ENCODE measurements at places on chromosomes 16 and 17.

- DNase-seq, result no peak
Observed at GRCh38 chr17:69620363-69620762, 205.9 kb downstream of the MAP2K6 start.

DNA sequence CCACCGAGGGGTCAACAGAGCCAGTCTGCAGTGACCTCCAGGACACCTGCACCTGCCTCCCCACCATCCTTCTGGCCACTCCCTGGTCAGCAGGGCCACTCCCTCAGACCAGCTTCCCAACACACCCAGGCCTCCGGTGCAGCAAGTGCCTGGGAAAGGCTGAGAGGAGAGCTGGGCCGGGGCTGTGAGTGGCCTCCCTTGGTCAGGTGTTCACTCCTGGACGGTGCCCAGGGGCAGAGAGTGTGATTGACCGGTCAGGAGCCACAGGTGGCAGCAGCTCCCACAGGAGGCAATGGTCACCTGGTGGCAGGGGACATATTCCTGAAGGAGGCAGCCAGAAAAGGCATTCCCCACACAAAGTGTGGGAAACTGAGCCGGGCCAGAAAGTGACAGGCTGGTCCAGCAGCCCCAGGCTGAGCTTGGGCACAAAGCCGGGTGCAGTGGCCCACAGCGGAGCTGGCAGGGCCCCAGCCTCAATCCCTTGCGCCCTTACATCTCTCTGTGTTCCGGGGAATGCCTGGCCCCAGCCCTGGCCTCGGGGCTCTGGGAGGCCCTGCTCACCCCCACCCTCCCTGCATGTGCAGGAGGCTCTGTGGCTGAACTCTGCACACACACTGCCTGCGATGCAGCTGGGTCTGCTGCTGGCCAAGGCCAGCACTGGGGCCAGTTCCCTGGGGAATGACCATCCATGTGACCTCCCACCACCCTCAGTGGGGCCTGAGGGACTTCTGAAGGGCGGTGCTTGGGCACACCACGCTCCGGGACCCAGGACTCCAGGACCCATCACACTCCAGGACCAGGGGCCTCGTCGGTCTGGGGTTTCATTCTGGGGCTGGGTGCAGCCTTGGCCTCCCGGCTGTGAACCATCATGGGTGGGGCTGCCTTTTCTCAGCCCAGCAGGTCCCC, 1.2 kb upstream of the C17orf99 start:
- no peak for DNase-seq

GRCh38 chr17:36527621-36528250, 6.9 kb downstream of the MYO19 start:
- DNase-seq, result no peak

- peak; percentile 50 for DNase-seq
Observed at GRCh38 chr17:2828397-2829038, 32.3 kb downstream of the RAP1GAP2 start.

- no peak for DNase-seq
Observed at GRCh38 chr16:87470332-87470731, 22.5 kb downstream of the ZCCHC14 start.

DNA sequence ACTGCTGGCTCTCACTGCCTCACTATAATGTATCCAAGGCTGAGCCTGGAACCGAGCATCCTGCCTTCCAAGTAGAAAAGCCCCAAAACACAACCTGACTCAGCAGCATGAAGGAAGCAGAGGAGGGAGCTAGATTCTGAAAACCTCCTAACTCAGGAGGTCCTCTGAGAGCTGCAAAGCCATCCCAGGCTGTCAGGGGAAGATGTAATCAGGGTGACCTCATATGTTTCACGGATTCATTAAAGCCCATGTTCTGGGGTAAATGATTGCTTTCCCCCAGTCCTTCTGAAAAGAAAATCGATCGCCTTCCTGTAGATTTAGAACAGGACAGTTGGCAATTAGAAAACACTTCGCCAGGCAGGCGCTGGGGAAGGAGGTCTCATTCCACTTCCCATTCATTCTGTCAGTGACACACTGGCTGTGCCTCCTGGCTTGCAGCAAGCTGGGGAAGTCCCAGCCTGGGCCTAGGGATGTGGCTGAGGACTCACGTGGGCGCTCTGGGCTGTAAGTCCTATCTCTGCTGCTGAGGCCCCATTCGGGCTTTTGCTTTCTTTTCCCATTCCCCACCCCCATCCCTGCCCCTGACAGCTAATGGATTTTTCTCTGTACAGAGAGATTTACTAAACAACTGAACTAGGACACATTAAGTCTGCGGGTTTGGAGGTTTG, 75.7 kb upstream of the TMEM132E start:
- DNase-seq, result no peak

- no peak for DNase-seq
Observed at GRCh38 chr16:67025210-67025550, 3.8 kb upstream of the CBFB start.

DNA sequence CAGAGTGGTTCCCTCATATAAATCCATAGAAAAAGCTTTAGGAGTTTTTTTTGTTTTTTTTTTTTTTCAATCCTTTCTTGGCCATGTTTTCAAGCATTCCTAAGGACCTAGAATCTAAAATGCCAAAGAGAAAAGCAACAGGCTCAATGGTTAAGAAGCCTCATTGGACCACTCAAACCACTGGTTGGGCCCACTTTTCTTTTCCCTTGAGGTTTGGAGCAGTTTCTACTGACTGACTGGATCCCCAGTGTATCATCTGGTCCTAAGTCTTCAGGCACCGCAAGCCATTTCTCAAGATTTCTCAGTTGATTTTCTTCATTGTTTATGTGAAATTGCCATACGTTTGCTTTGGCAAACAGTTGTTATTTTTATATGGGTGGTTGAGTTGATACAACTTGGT, 14.4 kb downstream of the METTL9 start:
- DNase-seq, result no peak

DNA sequence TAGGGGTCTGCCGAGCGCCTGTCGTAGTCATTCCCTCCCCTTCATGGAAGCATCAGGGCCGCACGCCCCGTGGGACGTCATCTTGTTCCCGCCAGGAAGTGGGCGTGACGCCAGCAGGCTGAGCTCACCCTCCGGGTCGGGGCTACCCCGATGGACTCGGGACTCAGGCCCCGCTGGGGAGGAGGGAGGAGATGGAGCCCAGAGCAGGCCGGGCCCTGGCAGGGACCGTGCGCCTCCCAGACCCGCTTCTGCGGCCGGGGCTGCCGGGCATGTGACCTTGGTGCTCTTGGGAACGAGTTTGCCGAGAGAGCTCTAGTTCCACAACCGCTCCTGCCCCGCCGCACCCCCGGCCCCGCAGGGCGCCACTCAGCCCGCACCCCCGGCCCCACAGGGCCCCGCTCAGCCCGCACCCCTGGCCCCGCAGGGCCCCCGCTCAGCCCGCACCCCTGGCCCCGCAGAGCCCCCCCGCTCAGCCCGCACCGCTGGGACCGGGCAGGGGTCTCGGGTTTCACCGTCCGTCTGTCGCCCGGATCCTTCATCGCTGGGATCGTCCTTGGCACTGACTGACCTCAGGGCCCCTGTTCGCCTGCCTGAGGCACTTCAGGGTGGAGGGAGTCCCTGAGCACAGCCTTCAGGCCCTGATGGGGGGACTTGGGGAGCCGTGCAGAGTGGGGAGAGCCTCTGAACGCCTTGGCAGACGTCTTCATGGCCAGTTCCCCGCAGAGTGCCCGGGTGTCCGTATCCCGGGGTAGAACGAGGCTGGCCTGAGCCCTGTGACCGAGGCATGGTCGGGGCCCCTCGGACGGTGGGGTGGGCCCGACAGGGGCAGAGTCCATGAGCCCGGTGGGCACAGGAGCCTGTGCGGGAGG, 5.8 kb downstream of the CACNA1H start:
- no peak for DNase-seq

DNA sequence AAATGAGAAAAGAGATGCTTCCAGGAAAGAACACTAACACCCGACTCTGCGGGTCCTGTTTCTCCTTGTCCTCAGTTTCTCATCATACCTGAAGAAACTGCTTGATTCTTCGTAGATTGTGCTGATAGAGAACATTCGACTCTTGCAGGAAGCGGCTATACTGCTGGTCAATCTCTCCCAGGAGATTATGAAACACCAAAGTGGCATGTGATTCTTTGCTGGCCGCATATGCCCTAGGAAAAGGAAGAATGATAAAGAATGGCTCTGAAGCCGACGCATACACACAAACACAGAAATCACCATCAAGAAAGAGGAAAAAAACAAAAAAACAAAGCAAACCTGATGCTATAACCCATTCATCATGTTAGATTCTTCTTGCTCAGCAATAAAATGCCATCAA, 41.8 kb downstream of the STAT3 start:
- no peak for DNase-seq

- no peak for DNase-seq
Observed at GRCh38 chr17:51817117-51817516, 341.4 kb downstream of the CA10 start.

DNA sequence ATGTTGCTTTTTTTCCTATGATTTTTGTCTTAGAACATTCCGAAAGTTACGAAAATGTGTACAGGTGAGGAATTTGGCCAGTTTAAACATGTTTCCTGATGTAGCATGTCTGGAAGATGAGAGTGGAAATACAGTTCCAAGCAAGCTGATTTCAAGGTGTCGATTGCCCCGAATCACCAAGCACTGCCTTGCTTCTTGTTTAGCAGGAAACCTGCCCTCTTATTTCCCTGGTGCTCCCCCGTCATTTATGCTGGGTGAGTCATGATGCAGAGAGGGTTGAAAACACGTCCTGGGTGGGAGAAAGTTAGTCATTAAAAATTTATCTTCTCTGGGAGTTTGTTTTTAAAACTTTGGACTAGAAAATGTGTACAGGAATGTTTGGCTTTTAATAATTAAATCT, 608.6 kb upstream of the EEF2KMT start:
- DNase-seq, result no peak

DNA sequence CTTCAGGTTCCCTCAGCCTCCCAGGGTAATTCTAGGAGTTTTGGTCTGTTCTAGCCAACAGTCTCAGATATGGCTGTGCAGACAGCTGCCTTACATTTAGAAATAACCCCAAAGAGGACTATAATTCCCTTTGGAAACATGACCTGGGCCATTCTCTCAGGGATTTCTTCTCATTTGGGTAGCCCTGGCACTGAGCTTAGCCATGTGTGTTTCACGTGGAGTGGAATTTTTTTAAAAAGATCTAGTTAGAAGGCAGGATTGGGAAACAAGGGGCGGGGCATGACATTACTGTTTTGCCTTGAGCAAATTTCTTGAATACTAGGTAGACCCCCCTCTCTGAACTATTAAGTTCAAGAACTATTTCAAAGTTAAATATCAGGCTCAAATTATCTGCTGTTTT, 29.6 kb upstream of the MRC2 start:
- no peak for DNase-seq

GRCh38 chr16:65733721-65734120, 611.9 kb upstream of the CDH11 start:
- no peak for DNase-seq

- no peak for DNase-seq
Observed at GRCh38 chr17:55177855-55178217, 86.9 kb upstream of the HLF start.

DNA sequence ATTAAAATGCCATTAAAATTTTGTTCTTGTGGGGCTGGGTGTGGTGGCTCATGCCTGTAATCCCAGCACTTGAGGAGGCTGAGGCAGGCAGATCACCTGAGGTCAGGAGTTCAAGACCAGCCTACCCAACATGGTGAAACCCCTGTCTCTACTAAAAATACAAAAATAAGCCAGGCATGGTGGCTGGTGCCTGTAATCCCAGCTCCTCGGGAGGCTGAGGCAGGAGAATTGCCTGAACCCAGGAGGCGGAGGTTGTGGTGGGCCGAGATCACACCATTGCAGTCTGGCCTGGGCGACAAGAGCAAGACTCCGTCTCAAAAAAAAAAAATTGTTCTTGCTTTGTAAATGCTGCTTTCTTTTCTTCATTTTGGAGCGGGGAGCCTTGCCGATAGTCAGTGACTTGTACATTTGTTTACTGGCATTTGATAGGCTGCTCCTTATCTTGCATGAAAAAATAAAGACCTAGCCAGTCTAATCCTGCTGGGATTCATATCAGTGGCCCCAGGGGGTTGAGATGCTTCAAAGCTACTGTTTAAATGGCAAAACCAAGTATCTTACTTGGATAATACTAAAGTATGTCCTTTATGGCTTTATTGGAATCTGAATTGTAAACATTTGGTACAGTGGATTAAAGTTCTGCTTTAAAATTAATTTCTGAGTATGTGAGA, 3.3 kb upstream of the CLTC start:
- DNase-seq, result no peak

DNA sequence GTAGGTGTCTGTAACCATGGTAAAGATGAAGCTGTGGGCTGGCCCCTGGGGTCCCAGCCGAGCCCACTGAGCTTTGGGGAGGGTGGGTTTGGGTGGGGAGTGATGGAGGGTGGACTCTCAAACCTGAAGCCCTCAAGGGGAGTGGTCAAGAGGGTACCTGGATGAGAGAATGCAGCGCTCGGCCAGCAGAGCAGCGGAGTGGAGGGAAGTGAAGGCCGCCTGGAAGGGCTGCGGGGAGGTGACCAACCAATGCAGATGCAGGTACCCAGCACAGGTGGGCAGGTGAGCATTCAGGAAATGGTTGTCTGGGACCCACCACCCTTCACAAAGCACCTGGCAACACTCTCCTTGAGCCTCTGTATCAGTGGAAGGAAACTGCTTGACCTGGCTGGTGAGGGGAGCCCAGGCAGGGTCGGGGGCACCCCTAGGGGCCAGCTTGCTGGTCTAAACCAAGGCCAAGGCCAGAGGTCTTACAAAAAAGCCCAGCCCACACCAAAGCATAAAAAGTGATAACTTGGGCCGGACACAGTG, 3.4 kb upstream of the SLC5A10 start:
- no peak for DNase-seq

DNA sequence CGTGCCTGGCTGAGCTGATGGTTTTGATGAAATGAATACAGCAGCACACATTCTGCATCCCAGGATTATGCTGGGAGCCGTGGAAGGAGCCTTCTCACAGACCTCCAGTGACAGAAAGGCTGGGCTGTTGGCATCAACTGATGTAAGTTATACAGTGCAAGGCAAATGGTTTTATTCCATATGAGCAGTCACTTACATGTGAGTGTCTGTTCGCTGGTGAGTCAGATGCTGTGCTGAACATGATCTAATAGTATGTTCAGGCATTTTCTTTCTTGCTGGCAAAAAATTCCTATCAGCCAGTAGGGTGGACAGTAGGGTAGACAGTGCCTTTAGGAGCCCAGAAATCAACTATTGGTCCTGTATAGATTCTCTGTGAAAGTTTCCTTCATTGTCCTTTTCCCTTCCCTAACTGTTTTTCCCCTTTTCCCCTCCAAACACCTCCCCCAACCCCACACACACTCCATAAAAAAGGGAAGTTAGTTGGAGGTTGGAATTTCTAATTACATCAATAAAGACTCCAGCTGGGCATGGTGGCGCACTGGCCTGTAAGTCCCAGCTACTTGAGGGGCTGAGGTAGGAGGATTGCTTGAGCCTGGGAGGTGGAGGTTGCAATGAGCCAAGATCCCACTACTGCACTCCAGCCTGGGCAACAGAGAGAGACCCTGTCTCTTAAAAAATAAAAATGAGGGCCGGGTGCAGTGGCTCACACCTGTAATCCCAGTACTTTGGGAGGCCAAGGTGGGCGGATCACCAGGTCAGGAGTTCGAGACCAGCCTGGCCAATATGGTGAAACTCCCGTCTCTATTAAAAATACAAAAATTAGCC, 36.2 kb downstream of the LDHD start:
- peak; percentile 55 for DNase-seq

- no peak for DNase-seq
Observed at GRCh38 chr16:89034573-89034961, 57.6 kb upstream of the CBFA2T3 start.

- no peak for DNase-seq
Observed at GRCh38 chr16:81164481-81164880, 68.3 kb upstream of the GCSH start.

GRCh38 chr16:660459-661183, 7.3 kb upstream of the RHOT2 start:
- peak; percentile 90 for DNase-seq

- no peak for DNase-seq
Observed at GRCh38 chr17:78734793-78735641, 47.1 kb downstream of the CYTH1 start.

Data from RKO (cell line).